Osteoblast (primary cell): ENCODE measurements at places on chromosomes 13 and 19. TPM values are rescaled to one million over a fixed set of nuclear protein-coding genes. Genes with fewer than 3 reads are reported as not detected.

- no peak for DNase-seq
Measured at GRCh38 chr13:43054803-43055802, 31.7 kb downstream of the DNAJC15 start.

DNA sequence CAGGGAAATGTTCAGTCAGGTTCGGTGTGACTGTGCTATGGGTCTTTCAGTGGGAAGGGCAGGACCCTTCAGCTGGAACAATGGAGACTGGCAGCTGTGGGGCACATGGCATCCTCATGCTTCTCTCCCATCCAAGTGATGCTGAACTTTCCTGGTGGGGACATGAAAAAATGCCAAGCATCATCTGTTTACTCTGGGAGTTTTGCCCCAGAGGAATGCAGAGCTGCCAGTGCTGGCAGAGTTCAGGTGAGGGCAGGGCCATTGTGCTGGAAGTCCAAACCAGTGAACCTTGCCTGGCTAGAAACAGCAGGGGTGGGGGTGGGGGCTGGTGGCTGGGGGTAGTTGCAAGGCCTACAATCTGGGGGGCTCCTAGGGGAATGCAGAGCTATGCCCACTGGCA is 1320.6 kb downstream of the PCDH9 start:
- DNase-seq, result peak; percentile 22

The LACC1 gene
- 21.0 and 21.5 TPM in 2 replicates for total RNA-seq

- no peak for DNase-seq
Measured at GRCh38 chr19:10052602-10053360, 33.3 kb upstream of the SHFL start.

GRCh38 chr13:111131048-111131447 is 15.9 kb downstream of the ARHGEF7 start:
- DNase-seq, result no peak
